GM10248 (cell line): ENCODE measurements at places on chromosomes 12 and 14.
A peak's percentile ranks its signal among the peaks of the same experiment; 100 is the strongest.

GRCh38 chr14:39406560-39406959 is 25.7 kb downstream of the FBXO33 start:
- DNase-seq: no peak

DNA sequence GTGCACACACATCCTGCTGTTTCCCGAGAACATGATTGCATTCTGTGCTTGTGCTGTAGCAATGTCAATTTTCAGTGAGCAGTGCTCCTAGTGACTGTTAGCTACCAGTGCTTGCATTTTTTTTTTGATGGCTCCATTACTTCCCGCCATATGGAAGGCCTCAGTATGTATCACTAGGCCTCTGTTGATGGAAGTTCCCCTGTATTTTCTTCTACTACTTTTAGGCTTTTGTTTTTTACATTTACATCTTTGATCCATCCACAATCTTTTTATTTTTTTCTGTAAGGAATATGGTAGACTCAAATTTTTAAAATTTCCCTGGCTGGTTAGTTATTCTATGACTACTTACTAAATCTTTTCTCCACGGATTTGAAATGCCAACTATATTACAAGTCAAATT is 49.1 kb downstream of the ZNF664 start:
- DNase-seq: no peak

- no peak for DNase-seq
Observed at GRCh38 chr14:68590201-68590522, 202.7 kb downstream of the ZFP36L1 start.

GRCh38 chr12:54387114-54387467 is 2.6 kb upstream of the ZNF385A start:
- no peak for DNase-seq

GRCh38 chr14:64520699-64521098 is 16.1 kb downstream of the ZBTB1 start:
- no peak for DNase-seq

DNA sequence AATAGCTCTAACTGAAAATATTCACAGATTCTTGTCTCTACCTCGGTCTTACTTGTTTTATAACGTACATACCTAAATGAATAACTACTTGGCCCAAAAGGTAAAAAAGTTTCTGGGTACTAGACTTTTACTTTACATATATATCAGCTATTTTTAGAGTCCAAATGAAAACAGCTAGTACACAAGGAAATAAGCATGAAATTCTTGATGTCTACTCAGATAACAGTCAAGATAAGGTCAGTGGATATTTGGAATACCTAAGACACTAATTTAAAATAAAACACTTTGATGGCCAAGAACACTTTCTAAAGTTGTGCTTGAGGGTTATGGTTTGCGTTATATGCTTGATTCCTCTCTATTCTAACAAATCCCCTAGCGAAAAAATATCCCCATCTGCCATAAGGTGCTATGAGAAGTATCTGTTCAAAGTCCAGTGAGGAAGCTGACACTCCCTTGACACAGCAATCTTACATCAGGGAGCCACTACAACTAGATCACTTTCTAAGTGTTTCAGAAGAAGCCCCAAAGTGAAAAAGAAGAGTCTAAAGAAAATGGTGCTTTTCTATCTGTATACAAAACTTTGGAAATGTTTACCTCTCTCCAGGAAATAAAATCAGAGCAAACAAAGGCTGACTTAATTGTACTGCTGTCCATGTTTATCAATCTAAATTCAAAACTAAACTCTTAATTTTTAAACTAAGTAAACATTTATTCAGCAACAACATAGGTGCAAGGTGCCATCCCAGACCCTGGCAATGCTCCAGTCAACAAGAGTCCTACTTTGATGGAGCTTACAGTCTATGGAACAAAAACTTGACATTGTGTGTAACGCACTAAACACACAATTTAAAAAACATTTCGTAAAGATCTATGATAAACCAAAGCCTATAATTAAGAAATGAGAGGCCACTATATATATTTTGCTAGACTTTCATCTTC is 11.7 kb downstream of the PTPN21 start:
- DNase-seq: no peak

DNA sequence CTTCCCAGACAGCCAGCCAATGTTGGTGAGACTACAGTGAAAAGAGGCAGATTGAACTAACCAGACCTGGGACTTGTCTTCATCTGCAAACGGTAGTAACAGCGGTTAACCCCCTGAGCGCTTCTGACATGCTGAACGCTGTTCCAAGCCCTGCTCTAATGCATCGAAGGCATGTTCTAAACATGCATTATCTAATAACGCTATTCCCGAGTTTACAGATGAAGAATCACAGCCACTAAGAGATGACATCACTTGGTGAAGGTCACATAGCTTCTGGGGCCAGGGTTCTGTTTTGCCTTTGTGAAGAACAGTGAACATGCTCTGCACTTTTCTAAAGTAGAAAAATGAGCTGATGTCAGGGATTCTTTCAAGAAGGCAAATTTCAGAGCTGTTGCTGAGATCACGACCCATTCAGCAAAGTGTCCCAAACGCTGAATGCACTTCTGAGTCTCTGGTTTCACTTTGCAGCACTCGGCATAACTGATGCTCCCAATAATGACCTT is 56.0 kb downstream of the FOS start:
- peak; percentile 32 for DNase-seq

- DNase-seq: no peak
Observed at GRCh38 chr12:113568021-113568420, 96.3 kb upstream of the LHX5 start.

DNA sequence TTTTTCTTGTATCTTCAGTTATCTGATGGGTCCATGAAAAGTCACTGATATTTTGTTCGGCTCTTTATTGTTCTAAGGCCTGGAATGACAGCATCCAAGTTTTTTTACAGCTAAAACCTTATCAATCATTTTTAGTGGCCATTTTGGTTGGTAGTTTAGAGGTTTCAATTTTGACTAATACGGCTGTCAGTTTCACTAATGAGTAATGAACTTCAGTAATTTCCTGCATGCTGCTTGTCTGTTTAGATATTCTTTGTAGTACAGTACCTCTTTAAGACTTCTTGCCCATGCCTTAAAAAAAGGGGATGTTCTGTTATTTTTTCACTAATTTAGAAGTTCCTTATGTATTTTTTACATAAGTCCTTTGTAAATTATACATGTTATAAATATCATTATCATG is 176.7 kb downstream of the LRFN5 start:
- DNase-seq: no peak

DNA sequence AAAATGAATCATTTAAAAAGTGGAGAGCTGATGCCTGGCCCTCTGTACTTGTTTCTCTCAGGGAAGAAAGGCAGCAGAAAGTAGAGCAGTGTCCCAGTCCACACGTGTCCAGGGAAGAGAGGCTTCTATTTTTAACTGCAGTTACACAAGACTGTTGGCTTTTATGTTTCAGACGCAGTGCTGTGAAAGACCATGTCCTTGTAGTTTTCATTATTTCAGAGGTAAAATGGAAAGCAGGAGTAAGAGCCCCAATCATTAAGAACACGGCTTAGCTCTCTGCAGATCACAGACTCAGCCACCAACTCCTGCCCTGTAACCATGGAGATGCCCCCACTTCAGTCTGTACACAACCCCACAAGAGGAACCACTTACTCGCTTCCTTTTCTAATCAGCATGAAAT is 336.3 kb downstream of the DAD1 start:
- DNase-seq: no peak

DNA sequence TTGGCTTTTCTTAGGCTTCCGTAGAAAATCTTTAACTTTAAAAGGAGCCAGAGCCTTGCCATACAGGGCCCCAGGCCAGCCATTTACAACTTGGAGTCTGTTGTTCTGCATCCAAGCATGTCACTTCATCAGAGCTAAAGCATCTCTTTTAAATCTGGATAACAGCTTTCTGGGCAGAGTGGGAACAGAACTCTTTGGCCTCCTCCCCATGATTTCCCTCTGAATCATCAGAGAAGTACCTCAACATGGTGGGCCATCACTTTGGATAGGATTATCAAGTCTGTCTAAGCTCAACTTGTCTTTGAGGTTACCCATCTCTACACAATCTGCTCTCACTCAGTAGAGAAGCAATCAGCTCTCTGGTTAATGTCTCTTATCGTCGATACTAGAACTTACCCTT is 170.9 kb downstream of the SLC6A15 start:
- no peak for DNase-seq

GRCh38 chr12:104480826-104481440 is 24.2 kb downstream of the CHST11 start:
- no peak for DNase-seq

- no peak for DNase-seq
Observed at GRCh38 chr14:20877016-20877415, 14.2 kb upstream of the RNASE3 start.

DNA sequence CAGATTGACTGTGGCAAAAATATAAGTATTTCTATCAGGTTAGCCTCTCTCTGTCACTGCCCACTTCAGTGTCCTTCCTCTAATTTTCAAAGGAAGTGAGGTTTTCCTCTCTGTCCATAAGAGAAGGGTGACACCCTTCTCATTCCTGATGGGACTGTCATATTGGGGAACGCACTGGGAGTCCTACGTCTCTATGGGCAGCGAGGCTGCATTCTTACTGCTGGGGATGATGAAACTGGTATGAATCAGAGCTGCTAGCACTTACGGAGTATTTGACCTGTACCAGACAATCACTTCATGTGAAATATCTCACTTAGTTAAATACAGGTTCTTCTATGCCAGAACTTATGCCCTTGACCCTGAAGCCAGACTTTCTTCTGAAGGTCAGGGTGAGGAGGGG is 436.3 kb downstream of the DPF3 start:
- DNase-seq: no peak

- no peak for DNase-seq
Observed at GRCh38 chr14:39426605-39427004, 5.6 kb downstream of the FBXO33 start.

- DNase-seq: peak; percentile 22
Observed at GRCh38 chr12:22334410-22335100, at the start of gene ST8SIA1. Gene ST8SIA1, minus strand, starts transcription at chr12:22334707. Its CDS starts 475 bp downstream, at chr12:22334232.

DNA sequence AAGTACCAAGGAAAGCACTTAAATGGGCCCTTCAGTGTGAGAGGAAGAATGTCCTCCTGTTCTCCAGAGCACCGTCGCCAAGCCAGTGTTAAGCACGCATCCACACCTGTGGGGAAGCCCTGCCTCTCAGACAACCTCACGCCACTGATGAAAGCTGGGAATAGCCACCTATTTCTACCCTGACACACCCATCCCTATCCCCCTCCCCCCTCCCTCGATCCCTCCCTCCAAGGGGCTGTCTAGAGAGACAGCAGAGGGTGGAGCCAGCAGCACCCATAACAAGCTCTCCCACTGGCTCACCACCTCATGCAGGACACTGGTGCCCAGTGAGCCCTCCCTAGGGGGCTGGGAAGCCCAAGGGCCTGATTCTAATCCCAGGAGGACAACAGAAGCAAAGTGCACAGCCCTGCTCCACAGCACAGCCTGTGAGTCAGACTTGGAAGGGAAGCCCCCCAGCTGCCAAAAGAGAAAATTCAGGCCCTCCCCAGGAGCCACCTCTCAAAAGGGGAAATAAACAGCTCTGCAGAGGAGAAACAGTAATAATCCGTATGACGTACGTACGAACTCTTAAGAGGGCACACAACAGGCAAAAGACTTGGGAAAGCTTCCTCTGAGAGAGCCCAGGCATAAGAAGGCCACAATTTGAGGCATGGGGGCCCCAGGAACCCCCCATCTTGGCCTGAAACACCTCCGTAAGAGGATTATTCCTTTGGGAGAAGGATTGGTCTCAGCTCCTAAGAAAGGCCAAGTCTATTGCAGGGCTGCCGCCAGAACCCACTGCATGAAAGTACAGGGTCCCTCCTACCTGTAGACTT is 7.8 kb downstream of the PITPNM2 start:
- DNase-seq: no peak
